ENCODE measurements at places on chromosomes 5 and 9.
A peak's percentile ranks its signal among the peaks of the same experiment; 100 is the strongest.

DNA sequence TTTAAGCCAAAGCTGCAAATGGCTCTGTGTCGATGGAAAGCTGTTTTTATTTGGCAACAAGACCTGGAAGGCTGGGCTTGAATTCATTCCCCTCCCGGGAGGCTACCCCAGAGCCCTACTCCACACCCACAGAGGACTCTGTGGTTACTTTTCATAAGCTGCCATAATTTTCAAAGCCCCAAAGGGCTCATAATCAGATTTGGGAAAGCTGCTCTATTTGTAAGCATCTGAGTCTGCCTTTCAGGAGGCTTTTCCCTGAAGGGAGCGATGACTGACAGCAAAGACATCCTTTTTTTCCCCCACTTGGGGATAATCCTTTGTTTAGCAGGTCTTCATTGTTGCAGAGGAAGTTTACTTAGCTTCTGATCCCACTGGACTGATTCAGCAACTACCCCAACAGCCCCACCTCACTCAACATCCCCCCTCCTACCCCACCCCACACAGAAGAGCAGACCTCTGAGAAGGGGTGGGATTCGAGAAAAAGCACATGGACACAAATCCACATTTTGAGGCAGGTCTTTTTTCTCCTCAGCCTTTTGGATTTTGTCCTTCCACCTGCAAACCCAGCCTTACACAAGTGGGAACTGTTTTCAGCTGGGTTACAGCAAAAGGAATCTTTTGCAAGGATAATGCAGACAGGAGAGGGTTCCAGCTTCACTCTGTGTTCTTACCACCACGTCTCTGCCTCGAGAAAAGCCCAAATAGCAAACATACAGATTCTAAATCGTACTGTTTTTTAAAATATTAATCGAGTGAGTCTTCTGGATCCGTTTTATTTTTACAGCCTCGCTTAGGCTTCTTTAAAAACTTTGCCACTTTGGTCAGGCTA is 244.4 kb upstream of the TUT7 start:
- no peak for DNase-seq

- DNase-seq, result no peak
Observed at GRCh38 chr9:104269996-104270963, 176.2 kb downstream of the SMC2 start.

GRCh38 chr9:134445000-134445399 is 118.7 kb downstream of the RXRA start:
- no peak for DNase-seq

GRCh38 chr5:118042076-118042475 is 946.3 kb downstream of the DTWD2 start:
- DNase-seq, result no peak

DNA sequence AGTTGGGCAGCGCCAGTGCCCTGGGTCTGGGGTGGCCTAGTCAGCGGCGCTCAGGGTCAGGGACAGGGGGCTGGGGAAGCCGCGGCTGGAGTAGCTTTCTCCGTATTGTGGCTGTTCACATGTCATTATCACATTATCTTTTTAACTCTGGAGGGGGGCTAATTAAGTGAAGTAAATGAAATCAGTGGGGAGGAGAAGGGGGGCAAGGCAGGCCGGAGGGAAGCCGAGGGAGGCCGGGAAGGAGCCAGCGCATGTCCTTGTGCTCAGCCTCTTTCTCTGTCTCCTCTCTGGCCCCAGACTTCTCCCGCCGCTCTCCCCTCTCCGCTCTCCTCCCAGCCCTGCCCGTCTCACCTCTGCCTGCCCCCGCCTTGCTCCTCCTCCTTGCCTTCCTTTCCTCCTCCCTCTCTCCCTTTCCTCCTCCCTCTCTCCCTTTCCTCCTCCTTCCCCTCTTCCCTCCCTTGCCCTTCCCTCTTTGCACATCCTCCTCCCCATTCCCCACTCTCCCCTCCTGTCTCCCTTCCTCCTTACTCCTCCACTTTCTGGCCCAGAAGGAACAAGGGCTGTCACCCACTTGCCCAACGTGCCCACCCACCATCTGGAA is 38.7 kb downstream of the ASS1 start:
- DNase-seq, result no peak

DNA sequence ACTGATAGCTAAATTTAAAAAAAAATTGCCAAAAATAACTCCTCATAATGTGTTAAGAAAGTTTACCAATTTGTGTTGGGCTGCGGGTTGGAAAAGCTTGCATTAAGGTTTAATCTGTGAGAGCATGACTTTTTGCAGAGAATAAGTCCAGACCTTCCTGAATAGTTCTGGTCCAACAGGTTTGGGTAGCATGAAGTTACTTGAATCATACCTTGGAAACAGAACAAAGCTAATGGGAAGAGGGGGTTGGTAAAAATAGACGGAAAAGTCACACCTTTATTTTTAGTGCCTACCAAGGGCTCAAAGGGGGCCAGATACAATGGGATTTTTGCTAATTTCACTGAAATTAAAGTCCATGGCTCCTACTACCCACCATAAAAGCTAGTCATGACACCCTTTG is 17.1 kb upstream of the MATR3 start:
- no peak for DNase-seq

DNA sequence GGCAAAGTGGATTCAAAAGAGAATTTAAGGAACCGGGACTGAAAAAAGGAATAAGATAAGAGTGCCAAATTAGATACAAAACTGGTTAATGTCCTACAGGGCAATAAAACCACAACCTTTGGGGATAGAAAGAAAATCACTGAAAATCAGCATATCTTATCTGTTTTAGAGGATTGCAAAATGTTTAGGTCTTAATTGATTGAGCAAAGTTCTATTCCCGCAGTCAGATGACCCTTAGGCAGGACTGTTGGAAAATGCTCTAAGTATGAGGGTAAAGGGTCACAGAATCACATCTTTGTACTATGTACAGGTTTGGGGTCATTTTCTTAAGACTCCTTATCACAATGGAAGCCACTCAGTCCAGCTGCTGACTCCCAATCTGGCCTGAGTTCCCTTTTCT is 129.0 kb downstream of the GABBR2 start:
- no peak for DNase-seq

DNA sequence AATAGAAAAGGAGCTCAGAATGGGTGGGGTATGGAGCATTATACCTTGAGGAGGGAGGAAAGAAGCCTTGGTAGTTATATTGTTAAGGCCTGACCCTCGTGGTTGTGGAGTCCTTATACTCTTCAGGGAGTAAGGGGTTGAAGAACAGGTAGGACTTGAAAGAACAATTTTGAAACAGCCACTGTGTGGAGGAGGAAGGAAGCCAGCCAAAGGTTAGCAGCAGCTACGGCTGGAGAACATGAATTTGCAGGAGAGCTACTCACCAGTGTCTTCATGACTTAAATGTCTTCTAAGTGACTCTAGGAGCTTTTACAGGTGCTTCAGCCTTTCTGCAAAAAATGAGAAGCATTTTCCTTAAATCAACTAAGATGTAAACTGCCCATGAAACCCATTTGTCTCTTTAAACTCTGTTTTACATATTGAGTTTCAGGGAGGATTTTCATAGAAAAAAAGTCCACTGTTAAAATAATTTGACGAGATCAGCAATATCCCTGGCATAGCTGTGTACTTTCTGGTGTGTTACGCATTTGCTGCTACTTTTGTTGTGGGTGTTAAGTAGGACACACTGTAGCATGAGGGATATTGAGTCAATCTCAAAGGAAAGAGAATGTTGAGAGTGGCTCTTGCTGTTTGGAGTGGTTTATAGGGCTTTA is 110.6 kb upstream of the ELL2 start:
- no peak for DNase-seq

DNA sequence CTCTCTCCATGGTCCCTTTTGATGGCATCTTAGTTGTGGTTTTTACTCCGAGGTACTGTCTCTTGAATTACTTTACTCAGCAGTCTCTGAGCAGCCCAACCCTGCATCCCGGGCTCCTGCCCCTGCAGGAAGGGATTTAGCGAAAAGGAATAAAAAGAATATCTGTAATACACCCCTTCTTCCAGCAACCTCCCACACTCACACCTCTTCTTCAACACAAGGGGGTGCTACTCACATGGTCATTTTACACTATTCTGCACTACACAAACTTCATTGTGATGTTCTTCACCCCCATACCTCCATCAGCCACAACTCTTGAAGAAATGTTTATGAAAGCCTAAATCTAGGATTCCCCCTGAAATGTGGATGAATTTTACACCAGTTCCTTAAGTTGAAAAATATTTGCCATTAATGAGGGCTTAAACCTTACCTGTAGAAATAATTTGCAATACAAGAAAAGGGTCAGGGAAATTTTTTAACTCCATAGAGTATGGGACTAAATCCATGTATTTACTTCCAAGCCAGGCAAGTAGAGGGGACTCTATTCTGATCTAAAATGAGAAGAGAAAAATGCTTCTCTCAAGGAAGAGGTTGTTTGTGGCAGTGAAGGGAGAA is 26.0 kb downstream of the TPD52L3 start:
- DNase-seq, result peak; percentile 12

DNA sequence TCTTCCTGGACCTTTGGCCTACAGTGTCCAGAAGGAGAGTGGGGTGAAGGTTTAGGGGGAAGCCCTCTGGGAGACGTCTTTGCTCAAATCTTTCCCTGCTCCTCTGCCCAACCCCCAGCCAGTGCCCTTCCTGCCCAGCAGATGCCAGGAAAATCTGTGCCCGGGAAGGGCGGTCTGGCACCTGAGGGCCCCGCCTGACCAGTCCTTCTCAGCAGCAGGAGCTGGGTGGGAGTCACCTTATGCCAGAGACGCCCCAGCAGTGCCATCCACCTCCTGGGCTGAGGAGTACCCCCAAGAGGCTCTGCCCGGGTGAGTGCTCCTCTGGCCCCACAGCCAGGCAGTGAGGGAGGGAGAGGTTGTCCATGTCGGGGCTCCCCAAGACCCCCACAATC is 14.9 kb upstream of the CERCAM start:
- DNase-seq, result no peak

- DNase-seq, result no peak
Observed at GRCh38 chr5:174329738-174330137, 284.2 kb downstream of the NSG2 start.

GRCh38 chr5:74389531-74390305 is 250.8 kb downstream of the ENC1 start:
- no peak for DNase-seq

- no peak for DNase-seq
Observed at GRCh38 chr5:72412283-72413055, 92.3 kb downstream of the PTCD2 start.

- DNase-seq, result no peak
Observed at GRCh38 chr9:103658156-103658555, 436.0 kb upstream of the SMC2 start.

DNA sequence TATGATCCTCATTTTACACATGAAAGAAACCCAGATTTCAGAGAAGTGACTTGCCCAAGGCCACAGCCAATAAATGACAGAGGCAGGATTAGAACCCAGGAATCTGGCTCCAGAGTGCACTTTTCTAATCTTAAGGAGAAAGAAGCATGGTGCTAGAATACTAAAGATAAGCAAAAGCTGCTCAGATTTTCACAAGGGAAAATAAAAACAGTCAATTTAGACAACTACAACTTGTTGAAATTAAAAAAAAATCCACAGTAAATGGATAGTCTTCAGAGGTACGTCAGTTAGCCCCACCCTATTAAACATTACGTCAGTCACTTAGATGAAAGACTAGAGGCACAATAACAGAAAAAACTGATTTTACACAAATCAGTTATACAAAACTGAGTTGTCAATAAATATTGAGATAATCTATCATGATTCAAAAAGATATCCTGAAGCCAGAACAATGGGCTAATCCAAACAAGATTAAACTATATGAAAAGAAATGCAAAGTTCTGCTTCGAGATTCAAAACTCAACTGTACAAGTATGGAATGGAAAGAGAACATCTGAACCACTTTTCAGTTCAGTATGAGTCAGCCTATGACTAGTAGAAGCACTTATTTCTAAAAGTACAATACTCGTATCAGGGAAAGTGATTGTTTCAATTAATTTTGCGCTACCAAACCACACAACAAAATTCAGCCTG is 9.3 kb downstream of the TMEM245 start:
- no peak for DNase-seq

- DNase-seq, result no peak
Observed at GRCh38 chr9:100277166-100277979, 75.4 kb downstream of the TEX10 start.

DNA sequence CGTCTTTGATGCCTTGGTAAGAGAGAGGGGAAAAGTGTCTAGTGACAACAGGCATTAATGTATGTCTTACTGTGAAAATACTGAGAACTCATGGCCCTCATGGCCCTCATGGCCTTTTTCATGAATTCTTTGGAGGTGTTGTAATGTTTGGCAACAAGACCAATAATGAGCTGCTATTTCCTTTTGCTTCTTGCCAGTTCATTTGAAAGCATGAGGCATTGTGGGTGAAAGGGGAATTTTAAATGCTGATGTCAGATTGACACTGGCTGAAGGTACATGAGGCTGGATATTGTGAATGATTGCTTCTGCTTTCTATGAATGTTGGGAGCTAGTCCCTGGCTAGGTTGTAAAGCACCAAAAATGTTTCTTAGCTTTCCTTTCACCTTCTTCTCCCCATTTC is 79.2 kb downstream of the DOCK2 start:
- no peak for DNase-seq

GRCh38 chr9:33823801-33824200 is 6.8 kb downstream of the UBE2R2 start:
- DNase-seq, result no peak

- no peak for DNase-seq
Observed at GRCh38 chr5:137055271-137055872, 443.8 kb downstream of the SPOCK1 start.

DNA sequence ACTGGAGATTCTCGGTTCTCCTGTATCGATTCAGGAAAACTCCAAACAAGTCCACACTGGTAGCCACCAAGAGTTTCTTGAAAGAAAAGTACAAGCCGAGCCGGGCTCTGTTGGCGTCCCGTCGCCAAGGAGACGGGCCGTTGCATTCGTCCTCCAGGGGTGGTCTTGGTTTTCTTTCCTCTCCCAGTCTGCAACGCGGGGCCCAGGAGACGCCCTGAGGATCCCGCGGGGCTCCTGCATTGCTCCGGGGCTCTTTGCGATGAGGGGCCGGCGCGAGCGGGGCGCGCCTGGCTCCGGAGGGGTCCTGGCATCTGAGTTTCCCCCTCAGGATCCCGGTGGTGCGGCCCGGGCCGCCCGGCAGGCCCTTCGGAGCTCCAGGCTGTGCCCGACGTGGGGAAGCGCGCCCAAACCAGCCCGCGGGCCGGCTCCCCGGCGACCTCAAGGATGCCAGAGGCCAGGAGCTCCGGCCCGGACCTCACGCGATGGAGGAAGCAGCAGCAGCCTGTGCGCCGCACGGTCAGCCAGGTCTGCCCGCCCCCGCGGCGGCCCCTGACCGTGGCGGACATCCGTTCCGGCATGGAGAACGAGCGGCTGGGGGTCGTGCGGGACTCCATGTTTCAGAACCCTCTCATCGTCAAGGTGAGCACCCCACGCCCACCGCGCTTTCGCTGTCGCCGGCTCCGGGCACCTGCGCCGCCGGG is at the start of gene CFAP77:
TSS of gene CFAP77 (plus strand) at position 384 of the 701 bp plus-strand sequence. CDS start at position 445, 61 bp downstream.
- DNase-seq, result no peak

DNA sequence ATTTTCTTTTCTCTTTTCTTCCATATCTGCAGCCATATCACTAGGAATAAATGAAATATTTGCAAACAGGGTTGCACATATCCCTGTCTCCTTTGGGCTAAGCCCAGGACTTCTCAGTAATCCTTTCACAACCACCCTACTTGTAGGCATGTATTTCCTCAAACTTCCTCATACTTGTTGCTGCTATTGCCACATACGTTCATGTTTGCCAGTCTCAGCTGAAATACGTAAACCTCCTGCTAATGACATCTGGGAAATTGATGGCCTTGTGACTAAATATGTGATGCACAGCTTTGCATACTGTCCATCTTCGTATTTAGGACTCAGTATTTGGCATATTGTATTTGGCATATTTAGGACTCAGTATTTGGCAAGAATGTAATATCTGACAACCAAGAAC is 224.6 kb downstream of the PLK2 start:
- DNase-seq, result no peak
